ENCODE measurements at places on chromosomes 16 and 17.
A peak's percentile ranks its signal among the peaks of the same experiment; 100 is the strongest.

GRCh38 chr17:64968652-64969501 lies 49.6 kb upstream of the LRRC37A3 start:
- no peak for DNase-seq

DNA sequence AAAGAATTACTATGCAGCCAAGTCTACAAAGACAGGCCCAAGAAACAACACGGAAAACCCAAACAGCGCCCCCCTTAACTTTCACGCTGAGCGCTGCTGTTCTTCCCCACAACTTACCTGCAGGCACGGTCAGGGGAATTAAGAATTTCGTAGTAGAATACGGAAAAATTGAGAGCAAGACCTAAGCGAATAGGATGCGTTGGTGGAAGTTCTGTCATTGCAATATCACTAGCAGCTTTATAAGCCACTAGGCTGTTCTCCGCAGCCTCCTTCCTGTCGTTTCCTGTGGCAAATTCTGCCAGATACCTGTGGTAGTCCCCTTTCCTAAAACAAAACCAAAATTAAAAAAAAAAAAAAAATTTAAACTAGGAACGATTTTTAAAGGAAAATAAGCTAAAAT lies 39.0 kb downstream of the YWHAE start:
- DNase-seq, result no peak

GRCh38 chr16:14013571-14014283 lies 57.4 kb upstream of the MRTFB start:
- DNase-seq, result peak; percentile 90

DNA sequence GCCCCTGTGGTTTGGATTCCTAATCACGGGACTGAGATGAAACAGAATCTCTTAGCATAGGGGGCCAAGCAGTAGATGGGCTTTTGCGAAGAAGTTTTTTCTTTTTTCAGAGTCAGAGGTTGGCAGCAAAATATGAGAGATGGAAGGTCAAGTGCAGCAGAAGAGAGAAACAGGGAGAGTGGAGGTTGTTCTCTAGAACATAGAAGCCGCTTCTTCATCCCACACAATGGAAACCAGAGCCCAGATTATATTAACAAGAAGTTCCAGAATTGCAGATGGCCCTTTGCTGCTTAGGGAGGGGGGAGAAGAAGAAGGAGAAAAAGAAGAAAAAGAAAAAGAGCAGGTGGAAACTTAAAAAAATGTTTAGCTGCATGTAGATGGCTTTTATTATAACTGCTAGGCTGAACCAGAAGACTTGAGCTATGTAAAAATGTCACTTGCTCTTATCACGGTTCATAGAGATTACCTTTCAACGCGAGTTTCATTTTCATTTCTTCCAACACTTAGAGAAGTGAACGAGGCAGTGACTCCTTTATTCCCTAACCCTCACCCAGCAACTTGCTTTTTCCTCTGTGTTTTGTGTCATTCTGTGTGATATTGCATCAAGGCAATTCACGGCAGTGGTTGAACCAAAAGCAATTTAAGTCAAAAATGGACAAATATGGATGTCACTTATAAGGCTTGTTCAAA lies 737.5 kb downstream of the WWOX start:
- DNase-seq, result no peak

DNA sequence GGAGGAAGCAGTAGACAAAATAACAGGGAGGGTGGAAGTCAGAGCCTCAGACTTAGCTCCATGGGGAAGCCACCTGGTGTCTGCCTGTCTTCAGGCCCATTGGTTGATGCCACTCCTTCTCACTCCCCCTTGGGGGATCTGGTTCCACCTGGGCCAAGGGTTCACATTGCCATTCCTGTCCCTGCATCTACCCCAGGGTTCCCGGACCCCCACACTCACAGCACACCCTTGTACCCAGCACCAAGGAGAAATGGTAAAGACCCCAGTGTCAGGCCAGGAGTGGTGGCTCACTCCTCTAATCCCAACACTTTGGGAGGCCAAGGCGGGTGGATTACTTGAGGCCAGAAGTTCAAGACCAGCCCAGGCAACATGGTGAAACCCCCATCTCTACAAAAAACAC lies 1.0 kb upstream of the CA7 start:
- no peak for DNase-seq

DNA sequence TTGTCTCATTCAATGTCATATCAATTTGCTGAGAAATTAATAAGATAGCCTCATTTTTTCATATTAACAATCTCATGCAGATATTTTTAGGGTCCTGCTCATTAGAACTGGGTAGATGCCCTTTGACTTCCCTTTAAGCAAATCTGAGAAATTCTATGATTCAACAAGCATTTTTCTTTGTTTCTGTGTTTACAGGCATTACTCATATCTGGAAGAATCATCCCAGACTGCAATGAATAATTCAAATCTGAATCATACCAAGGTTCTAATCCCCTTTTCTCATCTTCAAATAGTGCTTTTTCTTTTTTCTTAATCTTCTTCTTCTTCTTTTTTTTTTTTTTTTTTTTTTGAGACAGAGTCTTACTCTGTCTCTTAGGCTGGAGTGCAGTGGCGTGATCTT lies 69.2 kb upstream of the KIFC3 start:
- peak; percentile 52 for DNase-seq

- DNase-seq, result peak; percentile 67
Observed at GRCh38 chr17:46795379-46795952, 23.0 kb downstream of the WNT3 start.

DNA sequence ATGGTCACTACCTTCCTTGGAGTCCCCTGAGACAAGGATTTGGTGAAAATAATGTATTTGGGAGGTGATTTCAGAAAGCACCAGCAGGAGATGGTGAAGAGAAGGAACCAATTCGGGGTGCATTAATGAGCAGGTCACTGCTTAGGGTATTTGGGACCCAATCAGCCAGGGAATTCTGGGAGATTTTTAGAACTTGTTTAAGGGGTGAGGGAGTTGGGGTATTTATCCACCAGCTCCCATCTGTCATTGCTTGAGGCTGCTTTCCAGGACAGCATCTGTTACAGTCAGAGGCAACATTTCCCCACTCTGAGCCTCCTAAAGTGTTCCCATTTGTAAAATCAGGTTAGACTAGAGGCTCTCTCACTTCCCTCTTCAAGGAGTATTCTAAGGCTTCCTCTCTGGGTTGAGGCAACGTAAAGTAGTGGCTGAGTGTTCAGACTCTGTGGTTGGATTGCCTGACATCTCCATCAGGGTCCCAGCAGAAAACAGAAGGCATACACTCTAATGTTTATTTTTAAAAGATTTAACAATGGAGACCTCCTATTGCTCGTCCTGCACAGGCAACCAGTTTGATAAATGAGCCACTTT lies 60.9 kb downstream of the CLEC19A start:
- no peak for DNase-seq

GRCh38 chr17:1997927-1998742 lies 27.0 kb downstream of the RTN4RL1 start:
- DNase-seq, result peak; percentile 81

GRCh38 chr16:2092866-2093265 lies 42.8 kb downstream of the PKD1 start:
- no peak for DNase-seq

GRCh38 chr16:3215601-3216262 lies 19.2 kb downstream of the ZNF200 start:
- DNase-seq, result no peak

DNA sequence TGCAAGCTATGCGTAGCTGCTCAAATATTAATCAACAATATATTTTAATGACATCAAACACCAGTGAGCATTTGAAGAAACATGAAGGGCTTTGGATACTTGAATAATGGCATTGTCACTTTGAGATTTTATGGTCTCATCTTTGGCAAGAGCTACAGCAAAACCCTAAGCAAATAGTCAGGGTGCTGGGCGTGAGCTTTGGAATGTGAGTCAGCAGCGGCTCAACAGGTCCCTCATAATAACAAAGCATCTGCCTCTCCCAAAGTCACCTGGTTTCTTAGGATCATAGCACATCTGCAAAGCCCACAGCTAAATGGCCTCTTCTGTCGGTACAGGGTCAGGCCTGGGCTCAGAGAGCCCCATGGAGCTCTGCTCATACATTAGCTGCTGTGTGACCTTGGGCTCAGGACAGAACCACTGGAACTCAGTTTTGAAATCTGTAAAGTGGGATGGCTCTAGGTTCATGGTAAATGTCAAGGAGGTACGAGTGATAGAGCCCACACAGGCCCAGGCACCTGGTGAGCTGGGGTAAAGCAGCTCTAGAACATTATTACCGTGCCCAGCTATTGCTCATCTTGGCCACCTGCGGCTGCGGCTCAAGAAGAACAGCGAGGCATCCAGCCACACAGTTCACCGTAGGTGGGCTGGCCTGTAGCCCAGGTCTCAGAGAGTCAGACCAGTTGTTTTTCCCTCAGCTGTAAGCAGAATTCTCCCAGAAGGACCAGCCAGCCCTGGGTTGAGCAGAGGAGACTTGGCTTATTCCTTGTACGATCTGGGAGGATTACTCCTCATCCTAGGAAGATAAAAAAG lies 544.5 kb upstream of the CDH11 start:
- no peak for DNase-seq

DNA sequence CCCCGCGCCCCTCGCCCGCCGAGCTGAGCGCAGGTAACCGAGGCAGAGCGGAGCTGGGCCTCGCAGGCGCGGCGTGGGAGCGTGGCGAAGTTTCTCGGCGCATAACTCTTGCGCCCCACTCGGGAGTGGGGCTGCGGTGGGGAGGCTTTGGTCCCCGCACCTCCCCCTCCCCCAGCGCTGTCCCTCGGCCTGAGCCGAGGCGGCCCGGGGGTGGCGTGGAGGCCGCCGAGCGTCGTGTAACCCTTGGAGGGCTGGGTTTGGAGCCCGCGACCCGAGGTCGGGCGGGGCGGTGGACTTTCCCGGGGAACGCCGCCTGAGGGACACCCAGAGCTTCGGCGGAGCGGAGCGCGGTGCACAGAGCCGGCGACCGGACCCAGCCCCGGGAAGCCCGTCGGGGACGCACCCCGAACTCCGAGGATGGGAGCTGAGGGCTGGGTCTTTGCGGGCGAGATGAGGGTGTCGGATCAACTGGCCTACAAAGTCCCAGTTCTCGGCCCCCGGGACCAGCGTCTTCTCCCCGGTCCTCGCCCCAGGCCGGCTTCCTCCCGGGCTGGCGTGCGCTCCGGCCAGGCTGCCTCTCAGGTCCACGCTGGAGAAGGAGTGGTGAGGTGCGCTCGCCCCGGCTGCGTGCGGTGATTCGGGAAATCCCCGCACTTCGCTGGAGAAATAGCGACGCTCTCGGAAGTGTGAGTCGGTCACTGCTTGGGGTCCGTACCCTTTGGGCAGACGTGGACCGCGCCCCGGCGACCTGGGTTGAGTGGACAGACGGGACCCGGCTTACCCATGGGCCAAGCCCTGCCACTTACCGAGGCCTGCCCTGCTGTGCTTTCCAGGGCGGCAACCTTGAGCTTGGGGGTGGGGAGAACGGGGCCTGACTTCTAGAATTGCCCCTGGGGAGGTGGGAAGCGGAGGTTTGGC lies 168.4 kb downstream of the RAB11FIP4 start:
- no peak for DNase-seq

GRCh38 chr16:75288181-75288580 lies 36.8 kb upstream of the BCAR1 start:
- no peak for DNase-seq

- no peak for DNase-seq
Observed at GRCh38 chr16:15970743-15971439, 21.5 kb downstream of the ABCC1 start.

DNA sequence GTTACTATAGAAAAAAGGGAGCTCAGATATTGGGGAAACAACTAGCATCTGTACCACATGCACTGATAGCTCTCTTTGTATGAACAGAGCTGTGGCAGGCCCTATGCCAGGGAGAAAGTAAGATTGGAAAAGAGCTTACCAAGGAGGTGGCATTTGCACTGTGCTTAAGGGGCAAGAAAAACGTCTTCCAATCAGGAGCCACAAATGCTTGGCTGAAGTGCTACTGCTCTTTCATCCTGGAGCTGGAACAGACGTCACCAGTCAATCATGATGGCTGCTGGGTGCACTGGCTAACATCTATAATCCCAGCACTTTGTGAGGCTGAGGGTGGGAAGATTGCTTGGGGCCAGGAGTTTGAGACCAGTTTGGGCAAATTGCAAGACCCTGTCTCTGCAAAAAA lies 218.5 kb downstream of the SEC14L1 start:
- DNase-seq, result no peak

- DNase-seq, result no peak
Observed at GRCh38 chr17:52237151-52237550, 78.6 kb upstream of the CA10 start.

- DNase-seq, result no peak
Observed at GRCh38 chr16:3190949-3191353, 2.9 kb downstream of the OR1F1 start.

GRCh38 chr17:54736573-54736972 lies 164.1 kb upstream of the TOM1L1 start:
- DNase-seq, result no peak

GRCh38 chr17:80478487-80479245 lies 2.3 kb upstream of the NPTX1 start:
- no peak for DNase-seq

DNA sequence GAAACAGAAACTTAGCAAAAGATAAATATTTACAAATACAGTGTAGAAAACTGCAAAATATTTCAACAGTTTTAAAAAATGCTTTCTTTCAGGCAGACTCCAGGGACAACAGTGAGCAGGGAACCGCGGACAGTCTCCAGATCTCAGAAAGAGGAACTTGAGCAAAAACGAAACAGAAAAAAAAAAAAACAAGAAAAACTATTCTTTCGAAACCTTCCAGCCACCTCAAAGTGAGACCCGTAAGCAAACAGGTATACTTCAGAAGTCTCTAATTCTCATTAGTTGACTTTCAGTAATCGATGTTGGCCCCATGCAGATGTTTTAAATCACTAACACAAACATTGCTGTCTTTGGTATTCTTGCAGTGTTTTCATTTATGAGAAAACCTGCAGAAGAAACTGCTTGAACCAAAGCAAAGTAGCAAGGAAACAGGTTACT lies 15.7 kb upstream of the CCL1 start:
- no peak for DNase-seq

GRCh38 chr16:85978291-85978775 lies 79.4 kb downstream of the IRF8 start:
- no peak for DNase-seq

DNA sequence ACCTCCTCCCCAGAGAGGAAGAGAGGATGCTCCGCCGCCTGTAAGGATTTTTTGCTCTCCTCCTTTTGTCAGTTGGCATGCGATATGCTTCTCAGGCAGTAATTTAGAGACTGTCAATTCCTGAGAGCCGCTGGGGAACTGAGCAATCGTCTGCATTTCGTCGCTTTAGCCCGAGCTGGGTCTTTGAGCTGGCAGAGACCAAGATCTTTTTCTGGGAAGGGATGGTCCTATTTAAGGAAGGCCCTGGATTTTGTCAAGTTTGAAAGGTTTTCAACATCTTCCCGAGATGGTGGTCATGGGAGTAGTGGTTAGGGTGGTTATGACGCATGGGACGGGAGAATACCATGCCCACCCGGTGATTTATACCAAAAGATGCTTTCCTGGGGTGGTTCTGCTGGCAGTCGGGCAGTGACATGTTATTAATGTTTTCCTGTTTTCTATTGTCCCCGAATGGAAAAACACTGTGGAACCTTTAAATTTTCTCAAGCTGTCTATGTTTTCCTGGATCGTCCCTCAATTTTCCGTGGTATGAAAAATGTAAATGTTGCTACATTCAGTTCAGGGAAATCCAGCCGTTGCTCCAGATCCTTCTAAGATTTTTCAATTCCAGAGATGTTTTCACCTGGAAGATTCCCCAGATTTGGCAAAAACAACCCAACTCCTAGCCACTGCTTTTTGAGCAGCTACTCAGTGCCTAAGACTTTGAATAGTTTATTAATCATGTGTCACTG lies 586.4 kb downstream of the MAF start:
- DNase-seq, result no peak
